NCI-H1436 (cell line): ENCODE measurements at places on chromosomes 11 and 22.

DNA sequence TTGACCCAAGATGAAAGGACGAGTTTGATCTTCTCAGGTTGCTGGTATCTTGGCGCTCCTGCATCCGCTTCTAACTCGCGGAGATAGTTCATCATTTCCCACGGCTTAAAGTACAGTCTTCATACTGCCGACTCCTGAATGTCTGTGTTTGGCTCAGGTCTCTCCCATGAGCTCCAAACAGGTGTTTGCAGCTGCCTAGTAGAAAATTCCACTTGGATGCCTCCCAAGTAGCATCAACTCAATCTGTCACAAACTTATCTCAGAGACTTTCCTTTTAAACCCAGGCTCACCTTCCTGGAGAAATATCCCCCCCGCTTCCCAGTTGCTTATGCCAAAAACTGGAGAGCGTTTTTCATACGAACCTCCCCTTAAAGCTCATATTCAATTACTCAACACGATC is 986.5 kb downstream of the TBC1D22A start:
- DNase-seq, result no peak

- DNase-seq, result no peak
Observed at GRCh38 chr11:81717695-81718094, 1016.0 kb downstream of the FAM181B start.

GRCh38 chr11:10758957-10759356 is 7.9 kb downstream of the CTR9 start:
- no peak for DNase-seq

- DNase-seq, result peak; percentile 95
Observed at GRCh38 chr11:14892036-14892556, at the start of gene CYP2R1. Gene CYP2R1, minus strand, starts transcription at chr11:14892231. Its CDS starts 26 bp downstream, at chr11:14892205.

GRCh38 chr22:38820020-38820419 is 23.8 kb downstream of the NPTXR start:
- no peak for DNase-seq

- no peak for DNase-seq
Observed at GRCh38 chr11:119593346-119593745, 135.7 kb downstream of the NECTIN1 start.

- no peak for DNase-seq
Observed at GRCh38 chr11:75815345-75816168, 547 bp downstream of the UVRAG start.

DNA sequence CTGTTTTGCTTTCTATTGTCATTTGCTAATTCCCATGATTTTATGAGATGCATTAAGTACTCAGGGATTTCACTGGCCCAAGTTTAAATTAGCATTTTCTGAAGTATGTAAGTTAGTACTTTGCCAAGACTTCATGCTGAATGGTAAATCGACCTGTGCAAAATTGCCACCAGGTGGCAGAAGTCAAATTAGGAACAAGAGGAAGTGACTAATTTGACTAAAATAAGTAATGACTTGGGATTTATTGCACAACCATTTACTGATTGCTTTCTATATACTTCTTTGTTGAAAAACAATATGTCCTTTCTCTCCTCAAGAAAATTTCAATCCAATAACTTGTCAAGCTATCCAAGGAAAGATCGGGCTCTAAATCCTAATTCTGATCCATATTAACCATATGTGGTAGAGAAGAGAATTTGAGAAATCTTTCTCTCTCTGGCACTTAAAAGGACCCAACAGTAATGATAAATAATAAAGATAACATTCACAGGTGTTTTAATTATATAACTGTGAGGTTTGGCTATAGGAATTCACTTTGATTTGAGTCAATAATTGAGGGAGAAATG is 253.7 kb upstream of the CHORDC1 start:
- no peak for DNase-seq

DNA sequence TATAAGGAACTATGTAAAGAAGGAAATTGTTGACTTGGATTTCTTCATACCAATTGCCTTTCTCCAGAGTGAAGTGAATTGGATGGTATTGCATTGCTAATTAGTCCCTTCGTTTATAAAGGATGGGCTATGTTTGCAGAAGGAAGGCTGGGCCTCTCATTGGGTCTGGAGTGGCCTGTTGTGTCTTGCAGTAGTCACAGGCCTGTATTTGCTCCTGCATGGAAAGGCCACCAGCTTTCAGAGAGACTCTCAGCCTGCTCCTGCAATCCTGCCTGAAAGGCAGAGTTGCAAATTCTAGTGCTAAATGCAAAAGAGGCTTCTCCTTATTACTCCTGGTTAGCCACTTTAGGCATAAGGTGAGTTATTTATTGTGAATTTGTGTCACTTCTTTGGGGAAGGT is 103.8 kb downstream of the EXT2 start:
- peak; percentile 4 for DNase-seq

DNA sequence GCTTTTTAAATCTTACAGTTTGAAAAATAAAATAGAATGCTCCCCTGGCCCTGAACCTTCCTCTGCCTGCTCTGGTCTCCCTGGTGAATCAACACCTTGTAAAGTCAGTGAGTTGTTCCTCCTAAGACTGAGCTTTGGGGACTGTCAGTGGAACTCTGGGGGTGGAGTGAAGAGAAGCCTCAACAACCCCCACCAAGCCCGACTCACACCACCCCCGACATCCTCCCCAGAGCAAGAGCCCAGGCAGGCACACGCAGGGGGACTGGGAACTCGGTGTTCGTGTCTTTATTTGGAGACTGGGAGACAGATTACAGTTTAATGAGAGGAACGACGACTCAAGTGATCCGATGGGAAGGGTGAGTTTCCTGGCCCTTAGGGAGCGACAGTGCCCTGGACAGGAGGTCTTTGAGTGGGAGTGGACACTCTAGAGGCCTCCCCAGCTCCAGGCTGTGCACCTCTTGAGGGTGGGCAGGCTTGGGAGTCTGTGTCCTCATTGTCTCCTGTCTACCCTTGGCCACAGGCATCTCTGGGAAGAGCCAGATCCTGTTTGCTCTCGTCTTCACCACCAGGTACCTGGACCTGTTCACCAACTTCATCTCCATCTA is 6.2 kb downstream of the KDELR3 start:
- DNase-seq, result no peak

DNA sequence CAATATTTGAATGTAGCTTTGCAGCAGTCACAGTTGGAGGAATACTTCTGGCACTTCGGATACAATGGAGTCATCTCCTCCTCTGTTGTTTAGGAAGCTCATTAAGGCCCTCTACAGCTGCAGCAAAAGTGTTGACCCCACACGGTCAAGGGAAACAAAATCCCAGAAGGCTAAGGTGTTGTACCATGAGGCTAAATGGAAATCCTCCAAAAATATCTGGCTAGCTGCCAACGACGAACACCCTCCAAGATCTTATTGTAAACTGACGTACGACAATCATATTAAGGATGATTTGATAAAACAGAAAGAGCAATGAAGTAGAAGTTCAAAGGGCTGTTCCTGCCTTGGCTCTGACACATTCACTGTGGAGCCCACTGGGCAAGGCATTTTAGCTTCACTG is 4.0 kb downstream of the POGLUT3 start:
- DNase-seq, result no peak

DNA sequence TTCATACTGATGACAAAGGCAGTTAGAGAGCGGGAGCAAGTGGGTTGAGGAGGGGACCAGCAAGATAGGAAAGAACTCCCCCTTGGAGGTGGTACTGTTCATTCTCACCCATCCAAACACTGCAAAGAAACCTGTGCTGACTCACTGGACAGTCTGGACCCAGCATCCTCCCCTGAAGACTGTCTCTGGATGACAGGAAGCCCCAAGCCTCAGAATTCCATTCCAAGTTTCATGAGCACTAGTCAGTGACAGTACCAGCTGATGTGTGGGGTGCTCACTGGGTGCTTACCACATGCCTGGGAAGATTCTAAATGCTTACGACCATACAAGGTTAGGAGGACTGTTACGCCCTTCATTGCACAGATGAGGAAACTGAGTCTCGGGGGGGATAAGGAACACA is 160.9 kb downstream of the IGLL1 start:
- no peak for DNase-seq

GRCh38 chr11:64364435-64364834 is 5.5 kb downstream of the RPS6KA4 start:
- DNase-seq, result no peak

DNA sequence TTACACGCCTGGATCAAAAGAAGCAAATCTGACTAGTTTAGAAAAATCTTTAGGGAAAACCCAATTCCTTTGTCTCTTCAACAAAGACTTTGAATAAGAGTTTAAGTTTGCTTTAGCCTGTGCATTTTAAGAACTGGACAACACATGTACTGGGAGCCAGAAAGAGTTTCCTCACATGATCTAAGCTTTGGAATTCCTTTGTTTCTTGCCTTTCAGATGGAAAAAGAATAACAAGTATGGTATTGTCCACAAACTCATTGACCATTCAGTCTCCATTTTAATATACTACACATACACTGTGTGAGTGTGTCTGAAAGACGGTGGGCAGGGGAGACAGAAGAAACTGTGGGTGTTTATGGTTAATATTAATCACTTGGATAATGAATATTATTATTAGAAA is 205.6 kb downstream of the MAML2 start:
- DNase-seq, result no peak
